Prostate gland (tissue), 2 donors: ENCODE measurements at places on chromosomes 1 and 21. TPM values are rescaled to one million over a fixed set of nuclear protein-coding genes. Genes with fewer than 3 reads are reported as not detected.

The CD5L gene
- not detected for total RNA-seq

The BLACAT1 gene
- 6.8 TPM for total RNA-seq

The DNASE2B gene
- 8.6 TPM for total RNA-seq

The TNFAIP8L2 gene
- 1.5 TPM for total RNA-seq

The NOS1AP gene
- total RNA-seq: 9.9 TPM

The MASP2 gene
- total RNA-seq: not detected

The SPATA45 gene
- total RNA-seq: not detected

The DISP1 gene
- total RNA-seq: 4.9 TPM

The ANKRD35 gene
- 7.5 TPM for total RNA-seq

The CFHR2 gene
- total RNA-seq: not detected

The BRWD1 gene
- 83.8 TPM for total RNA-seq

DNA sequence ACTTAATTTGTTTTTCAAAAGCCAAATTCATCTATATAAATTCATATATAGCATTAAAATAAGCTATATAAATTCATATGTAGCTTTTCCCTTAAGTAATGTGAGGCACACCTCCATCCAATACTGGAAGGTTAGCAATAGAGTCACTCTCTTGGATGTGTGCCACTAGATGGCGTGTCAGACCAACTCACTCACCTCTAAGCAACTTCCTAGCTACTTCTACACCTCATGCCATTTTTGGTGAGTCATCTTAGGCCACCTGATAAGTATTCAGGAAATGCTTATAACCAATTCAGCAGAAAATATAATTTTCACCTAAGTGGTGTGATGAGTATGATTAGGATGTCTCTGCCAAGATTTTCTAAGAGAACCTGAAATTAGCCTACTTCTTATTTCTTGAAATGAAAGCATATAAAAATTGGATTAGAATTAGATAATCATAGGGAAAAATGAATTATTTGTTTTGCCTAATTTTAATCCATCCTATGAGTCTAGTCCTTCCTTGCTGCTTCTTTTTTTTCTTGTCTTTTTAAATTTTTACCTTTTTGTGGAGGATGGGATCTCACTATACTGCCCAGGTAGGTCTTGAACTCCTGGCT, 34.4 kb upstream of the TADA1 start:
- H3K4me3 ChIP-seq: no peak overlapping the region
- H3K4me1 ChIP-seq: no peaks in the 10 kb centered on the region
- no peaks in the 10 kb centered on the region for H3K27me3 ChIP-seq
- no peak overlapping the region for H3K27ac ChIP-seq
- H3K36me3 ChIP-seq: no peaks in the 10 kb centered on the region

DNA sequence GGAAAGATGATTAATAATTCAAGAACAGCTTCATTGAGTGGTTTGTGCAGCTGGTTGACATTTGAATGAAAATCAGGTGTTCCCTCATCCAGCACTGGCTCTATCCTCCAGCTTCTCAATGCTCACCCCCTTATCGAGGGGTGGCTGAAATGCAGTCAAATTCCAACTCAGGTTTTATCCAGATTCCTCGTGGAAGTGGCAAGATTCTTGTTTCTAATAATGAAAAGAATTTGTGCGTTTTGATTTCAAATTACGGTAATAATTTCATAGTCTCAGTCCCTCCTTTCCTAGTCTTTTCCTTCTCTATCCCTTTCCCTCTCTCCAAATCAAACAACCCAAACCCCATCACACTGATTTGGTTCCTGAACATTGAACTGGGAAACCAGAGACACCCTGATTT, 3.1 kb downstream of the CNIH3 start:
- H3K4me1 ChIP-seq: peaks cover 7% of the 10 kb centered on the region
- no peak overlapping the region for H3K27ac ChIP-seq
- no peak overlapping the region for H3K4me3 ChIP-seq
- H3K36me3 ChIP-seq: no peaks in the 10 kb centered on the region
- H3K27me3 ChIP-seq: peaks cover 24% of the 10 kb centered on the region

DNA sequence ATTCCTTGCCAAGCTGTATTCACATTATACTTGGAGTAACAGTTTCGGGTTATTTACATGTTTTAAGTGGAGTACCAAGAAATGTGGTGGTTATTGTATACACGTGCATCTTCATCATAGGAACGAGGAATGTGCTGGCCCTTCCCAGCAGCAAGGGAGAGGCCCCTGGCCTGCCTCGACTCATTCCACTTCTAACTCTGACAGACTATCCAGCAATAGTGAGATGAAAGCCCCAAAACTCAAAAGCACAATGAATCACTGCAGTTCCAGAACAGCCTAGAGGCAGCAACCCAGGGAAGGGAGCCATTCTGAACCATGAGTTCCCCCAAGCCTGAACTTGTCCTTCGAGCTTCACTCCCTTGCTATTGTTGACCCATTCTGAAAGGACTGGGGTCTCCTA, 23.1 kb downstream of the FAM89A start:
- no peaks in the 10 kb centered on the region for H3K4me1 ChIP-seq
- no peak overlapping the region for H3K4me3 ChIP-seq
- no peaks in the 10 kb centered on the region for H3K36me3 ChIP-seq
- no peak for DNase-seq
- no peak overlapping the region for H3K27ac ChIP-seq
- no peaks in the 10 kb centered on the region for H3K27me3 ChIP-seq

DNA sequence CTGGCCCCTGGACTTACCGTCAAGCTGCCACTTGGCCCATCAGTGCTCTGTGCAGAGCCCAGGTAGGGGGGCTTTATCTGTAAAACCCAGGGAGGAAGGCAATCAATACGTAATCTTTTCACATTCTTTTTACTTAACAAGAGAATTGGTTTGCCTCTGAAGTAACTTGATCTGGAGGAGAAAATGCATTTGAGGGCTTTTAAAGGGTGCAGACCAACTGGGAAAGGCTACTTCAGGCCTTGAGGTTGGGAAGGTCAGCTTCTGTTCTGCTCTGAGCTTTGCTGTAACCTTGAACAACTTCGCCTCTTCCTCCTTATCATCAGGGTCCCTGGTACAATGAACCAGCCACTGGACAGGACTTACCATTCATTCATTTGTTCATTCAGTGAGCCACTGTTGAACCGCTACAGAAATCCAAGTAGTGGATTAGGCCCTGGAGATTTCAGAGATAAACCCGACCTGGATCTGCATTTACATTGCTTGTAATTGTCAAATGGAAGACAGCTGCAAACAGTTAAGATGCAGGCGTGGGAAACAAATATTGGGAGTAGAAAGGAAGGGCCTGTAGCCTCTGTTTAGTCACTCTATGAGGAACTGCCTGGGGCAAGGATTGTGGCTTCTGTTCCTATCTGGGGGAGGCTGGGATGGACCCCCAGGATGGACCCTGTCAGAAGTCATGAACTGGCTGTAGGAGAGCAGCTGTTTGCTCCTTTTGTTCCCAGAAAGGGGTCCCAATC, 90.9 kb downstream of the MAN1C1 start:
- no peaks in the 10 kb centered on the region for H3K27me3 ChIP-seq
- DNase-seq: no peak
- H3K4me3 ChIP-seq: no peak overlapping the region
- H3K27ac ChIP-seq: no peak overlapping the region
- no peaks in the 10 kb centered on the region for H3K36me3 ChIP-seq

GRCh38 chr21:26850116-26850643, 5.0 kb upstream of the ADAMTS1 start:
- no peaks in the 10 kb centered on the region for H3K4me1 ChIP-seq
- no peak overlapping the region for H3K27ac ChIP-seq
- no peaks in the 10 kb centered on the region for H3K27me3 ChIP-seq
- DNase-seq: no peak

DNA sequence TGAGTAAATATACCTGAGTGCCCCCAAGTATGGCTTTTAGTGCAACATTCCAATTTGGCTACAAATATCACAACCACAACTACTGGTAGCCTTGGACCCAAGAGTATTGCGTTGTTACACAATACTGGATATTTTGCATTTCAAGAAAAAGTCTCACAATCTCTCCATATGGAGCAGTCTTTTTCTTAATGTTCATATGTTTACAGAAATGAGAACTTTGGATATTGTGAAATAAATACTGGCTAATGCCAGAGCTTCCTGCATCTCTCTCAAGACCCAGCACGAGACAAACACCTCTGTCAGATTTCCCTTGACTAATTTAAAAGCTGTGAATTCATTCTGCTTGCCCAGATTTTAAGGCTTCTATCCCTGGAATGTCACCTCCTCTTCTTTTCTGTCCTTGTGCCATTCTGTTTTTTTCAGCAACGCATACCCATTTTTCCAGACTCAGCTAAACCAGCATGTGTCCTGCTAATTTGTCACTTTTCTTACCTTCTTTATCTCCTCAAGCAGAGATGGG, 136.2 kb upstream of the BACE2 start:
- no peak for DNase-seq
- no peak overlapping the region for H3K4me3 ChIP-seq
- H3K27ac ChIP-seq: no peak overlapping the region
- H3K36me3 ChIP-seq: no peaks in the 10 kb centered on the region
- no peaks in the 10 kb centered on the region for H3K27me3 ChIP-seq

GRCh38 chr1:103953386-103953785, 203.7 kb downstream of the AMY1C start:
- no peaks in the 10 kb centered on the region for H3K27me3 ChIP-seq
- DNase-seq: no peak
- H3K4me1 ChIP-seq: no peaks in the 10 kb centered on the region
- H3K36me3 ChIP-seq: no peaks in the 10 kb centered on the region

GRCh38 chr1:113303267-113303666, 87.0 kb upstream of the MAGI3 start:
- no peaks in the 10 kb centered on the region for H3K4me1 ChIP-seq
- H3K4me3 ChIP-seq: no peak overlapping the region
- no peaks in the 10 kb centered on the region for H3K27me3 ChIP-seq
- DNase-seq: no peak
- no peaks in the 10 kb centered on the region for H3K36me3 ChIP-seq
- no peak overlapping the region for H3K27ac ChIP-seq

DNA sequence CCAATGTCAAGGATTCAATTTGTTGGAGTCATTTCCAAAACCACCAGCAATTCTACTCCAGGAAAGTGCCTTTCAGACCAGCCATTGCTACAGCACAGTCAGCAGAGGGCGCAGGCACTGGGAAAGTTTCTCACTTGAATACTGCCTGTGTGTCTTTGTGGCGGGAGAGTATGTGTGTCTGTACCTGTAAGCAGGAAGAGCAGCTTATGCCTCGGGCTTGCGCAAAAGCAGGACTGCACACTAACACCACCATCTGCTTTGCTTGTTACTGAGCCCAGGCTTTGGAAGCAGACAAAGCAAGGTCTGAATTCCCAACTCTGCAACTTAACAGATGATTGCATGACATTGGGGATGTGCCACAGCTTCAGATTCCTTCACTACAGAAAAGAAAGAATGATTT, 7.0 kb upstream of the CTSE start:
- no peak overlapping the region for H3K27ac ChIP-seq
- H3K36me3 ChIP-seq: no peaks in the 10 kb centered on the region
- H3K4me1 ChIP-seq: no peaks in the 10 kb centered on the region
- peaks cover 4% of the 10 kb centered on the region for H3K27me3 ChIP-seq

DNA sequence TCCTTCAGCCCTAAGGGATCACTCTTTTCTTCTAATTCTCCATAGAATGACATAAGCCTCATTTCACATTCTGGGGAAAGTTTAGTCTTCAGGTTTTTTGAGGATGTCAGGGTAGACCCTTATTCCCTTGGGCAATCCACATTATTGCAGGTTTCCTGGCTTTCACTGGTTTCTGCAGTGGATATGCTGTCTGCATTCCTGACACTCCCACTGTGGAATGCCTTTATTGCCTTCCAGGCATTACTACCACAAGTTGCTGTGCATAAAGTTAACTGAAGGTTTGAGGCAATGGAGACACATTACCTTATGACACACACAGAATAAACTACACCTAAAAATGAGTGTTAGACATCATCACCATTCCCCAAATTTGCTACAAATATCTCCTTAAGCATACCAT, 12.7 kb downstream of the FASLG start:
- no peak overlapping the region for H3K4me3 ChIP-seq
- H3K27me3 ChIP-seq: no peaks in the 10 kb centered on the region
- no peaks in the 10 kb centered on the region for H3K36me3 ChIP-seq
- H3K4me1 ChIP-seq: no peaks in the 10 kb centered on the region

DNA sequence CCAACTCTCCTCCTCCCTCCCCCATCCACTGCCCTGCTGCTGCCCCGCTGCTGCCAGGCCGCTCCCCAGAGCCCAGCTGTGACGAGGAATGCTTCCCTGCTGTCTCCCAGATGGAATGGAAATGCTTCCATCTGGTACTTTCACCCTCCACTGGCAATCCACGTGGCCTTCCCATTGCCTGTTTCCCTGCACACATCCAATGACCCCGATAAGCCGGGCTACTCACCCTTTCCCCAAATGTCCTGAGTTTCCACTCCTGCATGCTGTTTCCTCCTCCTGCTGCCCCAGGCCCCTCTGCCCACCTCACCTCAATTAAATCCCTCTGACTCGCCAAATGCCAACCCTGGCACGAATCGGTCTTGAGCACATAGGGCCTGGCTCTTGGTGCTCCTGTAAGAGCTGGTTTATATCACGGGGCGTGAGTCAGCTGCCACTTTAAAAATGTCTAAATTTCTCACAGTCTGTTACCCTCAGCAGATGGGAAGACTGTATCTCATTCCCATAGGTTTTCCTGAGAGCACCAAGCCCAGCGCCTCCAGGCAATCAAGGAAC, 36.4 kb downstream of the MRAP start:
- H3K27me3 ChIP-seq: no peaks in the 10 kb centered on the region
- no peak for DNase-seq
- H3K4me3 ChIP-seq: no peak overlapping the region
- no peak overlapping the region for H3K27ac ChIP-seq
- peaks cover 3% of the 10 kb centered on the region for H3K36me3 ChIP-seq

- H3K4me1 ChIP-seq: no peaks in the 10 kb centered on the region
- no peak for DNase-seq
- no peak overlapping the region for H3K4me3 ChIP-seq
- no peaks in the 10 kb centered on the region for H3K36me3 ChIP-seq
- H3K27ac ChIP-seq: no peak overlapping the region
These were observed 30.8 kb upstream of the DMBX1 start for GRCh38 chr1:46458846-46459245.

DNA sequence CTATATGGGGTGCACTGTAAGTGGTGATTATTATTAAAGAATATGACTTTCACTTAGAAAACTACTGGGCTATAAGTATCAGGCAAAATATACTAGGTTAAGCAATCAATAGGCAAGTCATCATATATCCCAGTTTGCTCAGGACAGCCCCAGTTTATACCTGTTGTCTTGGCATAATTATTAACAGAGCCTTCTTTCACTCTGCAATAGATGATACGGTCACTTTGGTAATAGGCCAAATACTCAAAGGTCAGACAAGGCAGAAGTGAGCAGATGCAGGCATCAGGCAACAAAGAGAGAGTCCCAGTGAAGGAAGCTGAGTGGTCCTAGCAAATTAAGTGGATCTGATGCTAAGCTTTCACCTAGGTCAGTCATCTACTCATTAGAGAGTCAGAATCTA, 599.9 kb downstream of the LMO4 start:
- H3K4me3 ChIP-seq: no peak overlapping the region
- no peaks in the 10 kb centered on the region for H3K4me1 ChIP-seq
- DNase-seq: no peak
- no peak overlapping the region for H3K27ac ChIP-seq
- no peaks in the 10 kb centered on the region for H3K36me3 ChIP-seq

GRCh38 chr1:192730198-192730597, 78.6 kb upstream of the RGS2 start:
- H3K27ac ChIP-seq: no peak overlapping the region
- no peak for DNase-seq
- H3K4me1 ChIP-seq: no peaks in the 10 kb centered on the region
- H3K4me3 ChIP-seq: no peak overlapping the region
- H3K27me3 ChIP-seq: no peaks in the 10 kb centered on the region

GRCh38 chr1:233406339-233406960, 78.9 kb downstream of the MAP3K21 start:
- no peaks in the 10 kb centered on the region for H3K36me3 ChIP-seq
- no peak overlapping the region for H3K27ac ChIP-seq
- H3K4me3 ChIP-seq: no peak overlapping the region
- no peaks in the 10 kb centered on the region for H3K27me3 ChIP-seq
- no peak for DNase-seq
